SIG-M5 (cell line): ENCODE measurements at places on chromosomes 2 and 18.

- no peak for DNase-seq
These were observed 17.6 kb downstream of the SATB2 start for GRCh38 chr2:199440118-199440517.

DNA sequence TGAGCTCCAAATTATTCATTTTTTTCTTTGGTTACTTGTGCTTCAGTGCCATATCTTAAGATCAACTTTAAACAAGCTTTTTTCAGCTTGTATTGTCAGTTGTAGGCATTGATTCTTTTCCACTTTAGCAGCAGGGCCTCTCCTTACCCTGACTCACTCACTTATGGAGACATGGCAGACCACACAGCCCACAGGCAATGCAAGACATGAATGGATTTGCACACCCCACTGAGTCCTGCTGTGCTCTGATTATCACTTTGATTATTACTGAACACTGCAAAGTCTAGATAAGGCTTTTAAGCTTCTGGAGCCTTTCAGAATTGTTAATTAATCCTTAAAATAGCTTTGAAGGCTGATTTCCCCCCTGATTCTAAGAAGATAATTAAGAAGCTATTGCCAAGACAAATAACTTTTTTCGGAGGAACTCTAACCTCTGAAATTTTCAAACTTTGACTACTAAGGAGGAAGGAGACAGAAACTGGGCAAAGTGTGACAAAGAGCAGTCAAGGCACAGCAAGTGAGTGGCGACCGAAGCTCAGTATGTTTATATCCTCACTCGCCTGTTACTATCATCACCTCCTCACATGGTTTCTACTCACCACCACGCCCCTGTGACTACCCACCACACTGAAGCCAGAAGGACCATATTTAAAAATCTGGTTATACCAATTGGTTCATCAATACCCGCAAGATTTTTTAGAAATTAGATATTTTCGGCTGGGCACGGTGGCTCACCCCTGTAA is 43.3 kb downstream of the CACNB4 start:
- no peak for DNase-seq

- DNase-seq = no peak
These were observed 776.1 kb upstream of the RAB6C start for GRCh38 chr2:129203331-129203730.

- DNase-seq = no peak
These were observed 96.4 kb downstream of the RNF144A start for GRCh38 chr2:7013471-7014160.

DNA sequence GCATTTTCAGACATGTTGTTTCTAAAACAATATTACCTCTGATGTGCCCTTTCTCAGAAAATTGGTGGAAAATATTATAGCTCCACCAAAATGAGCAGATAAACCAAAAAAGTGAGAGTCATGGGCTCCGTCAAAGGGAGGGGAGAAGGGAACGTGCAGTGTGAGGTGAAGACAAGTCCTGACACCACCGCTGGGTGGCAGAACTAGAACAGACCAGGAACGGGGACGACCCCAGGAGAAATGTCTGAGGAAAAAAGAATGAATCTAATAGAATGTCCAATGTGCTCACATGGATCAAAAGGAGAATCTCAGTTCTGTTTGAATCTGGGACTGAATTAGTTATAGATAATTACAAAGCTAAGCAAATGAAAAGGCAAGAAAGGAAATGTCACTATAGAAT is 22.6 kb upstream of the BCL2 start:
- DNase-seq = no peak

- DNase-seq = no peak
These were observed 111.2 kb downstream of the PRPF40A start for GRCh38 chr2:152606081-152606480.

DNA sequence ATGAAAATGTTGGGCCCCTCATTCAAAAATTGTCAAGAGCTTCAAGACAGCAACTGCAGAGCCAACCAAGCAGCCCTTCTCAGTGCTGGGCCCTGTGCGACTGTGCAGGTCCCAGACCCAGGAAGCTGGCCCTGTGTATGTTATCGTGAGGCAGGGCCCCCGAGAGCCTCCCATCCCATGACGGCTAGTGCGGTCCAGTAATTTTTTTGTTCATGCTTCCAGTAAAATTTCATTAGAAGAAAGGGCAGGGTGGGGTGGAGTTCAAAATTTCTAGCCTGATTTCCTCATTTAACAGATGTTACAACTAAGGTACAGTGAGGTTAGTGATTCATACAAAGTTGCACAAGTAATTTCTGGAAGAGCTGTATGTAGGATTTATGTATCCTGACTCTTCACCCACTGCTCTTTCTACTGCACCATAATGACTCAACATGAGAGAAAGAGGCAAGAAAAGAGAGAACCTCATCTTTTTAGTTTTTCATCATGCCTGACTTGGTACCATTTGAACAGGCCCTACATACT is 105.5 kb downstream of the ZEB2 start:
- DNase-seq = peak; percentile 96

DNA sequence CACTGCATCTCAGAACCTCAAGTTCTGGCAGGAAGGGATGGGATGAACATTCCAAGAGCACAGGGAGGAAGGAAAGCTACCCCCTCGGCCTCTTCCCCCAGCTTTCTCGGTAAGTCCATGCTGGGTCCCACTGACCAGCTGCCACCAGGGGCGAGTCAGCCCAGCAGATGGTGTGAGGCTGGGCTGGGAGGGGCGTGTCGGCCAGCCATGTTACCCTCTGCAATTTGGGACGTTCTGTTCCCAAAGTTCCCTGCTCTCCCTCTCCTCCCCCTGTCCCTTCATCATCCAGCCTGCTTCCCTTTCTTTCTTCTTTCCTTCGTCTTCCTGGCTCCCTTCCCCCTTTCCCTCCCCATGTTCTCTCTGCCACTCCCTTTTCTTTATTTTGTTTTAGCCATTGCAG is 74.3 kb upstream of the TNP1 start:
- no peak for DNase-seq

- DNase-seq = no peak
These were observed 78.6 kb downstream of the CALCRL start for GRCh38 chr2:187369471-187369870.

GRCh38 chr2:29238497-29238896 is 123.3 kb downstream of the CLIP4 start:
- DNase-seq = no peak

GRCh38 chr2:237185553-237185925 is 99.8 kb downstream of the COPS8 start:
- no peak for DNase-seq

DNA sequence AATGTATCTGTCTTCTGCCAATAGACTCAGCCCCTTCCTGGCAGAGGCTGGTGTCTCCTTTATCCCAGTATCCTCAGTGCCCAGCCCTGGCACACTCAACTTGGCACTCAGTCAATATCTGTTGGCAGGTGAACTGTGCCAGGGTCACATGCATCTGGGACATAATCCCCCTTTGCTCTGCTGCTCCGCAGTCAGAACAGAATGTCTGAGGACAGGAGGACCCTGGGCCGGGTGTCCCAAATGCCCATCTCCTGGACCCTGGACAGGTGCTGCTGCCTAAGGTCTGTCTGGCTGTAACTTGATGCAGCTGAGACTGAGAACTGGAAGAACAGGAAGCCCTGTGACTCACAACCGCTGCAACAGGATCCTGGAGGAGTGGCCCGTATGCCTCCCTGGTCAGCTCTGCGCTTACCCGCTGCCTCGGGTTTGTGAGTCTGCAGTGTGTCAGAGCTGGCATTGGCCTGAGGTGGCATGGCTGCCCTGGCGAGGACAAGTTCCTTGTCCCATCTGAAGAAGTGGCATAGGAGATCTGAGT is 11.4 kb downstream of the HK2 start:
- DNase-seq = no peak

DNA sequence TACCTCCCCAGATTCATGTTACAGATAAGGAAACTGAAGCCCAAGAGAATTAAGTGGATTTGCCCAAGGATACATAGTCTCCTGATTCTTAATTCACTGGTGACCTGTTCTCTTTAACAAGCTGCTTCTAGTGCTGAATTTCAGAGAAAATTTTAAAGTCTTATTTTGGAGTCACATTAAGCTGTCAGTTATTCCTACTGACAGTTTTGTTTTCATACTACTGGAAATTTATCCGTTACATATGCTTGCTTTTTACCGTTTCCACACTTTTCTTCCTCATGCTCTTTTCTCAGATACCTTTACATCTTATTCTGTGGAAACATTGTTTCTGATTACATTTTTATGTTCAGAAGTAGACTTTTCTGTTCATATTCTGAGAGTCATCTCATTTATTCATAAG is 1.3 kb downstream of the MOB4 start:
- no peak for DNase-seq

GRCh38 chr2:148167241-148167766 is 146.4 kb downstream of the MBD5 start:
- DNase-seq = no peak

DNA sequence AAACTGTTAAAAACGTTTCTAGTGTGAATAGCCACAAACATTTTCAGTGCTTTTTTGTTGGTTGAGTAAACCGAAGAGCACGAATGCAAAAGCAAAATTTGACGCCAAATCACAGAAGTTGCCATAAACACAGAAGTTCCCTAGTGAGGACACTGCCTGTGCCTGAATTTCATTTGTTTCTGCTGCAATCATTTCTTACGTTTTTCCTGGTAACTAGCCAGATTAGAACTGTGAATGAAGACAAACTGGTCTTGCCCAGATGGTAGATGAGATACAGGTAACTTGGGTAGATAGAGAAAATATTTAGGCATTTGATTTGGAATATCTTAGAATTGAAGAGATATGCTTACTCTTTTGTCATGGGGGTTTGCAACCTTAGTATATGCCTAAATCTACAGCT is 9.8 kb upstream of the TBR1 start:
- no peak for DNase-seq

DNA sequence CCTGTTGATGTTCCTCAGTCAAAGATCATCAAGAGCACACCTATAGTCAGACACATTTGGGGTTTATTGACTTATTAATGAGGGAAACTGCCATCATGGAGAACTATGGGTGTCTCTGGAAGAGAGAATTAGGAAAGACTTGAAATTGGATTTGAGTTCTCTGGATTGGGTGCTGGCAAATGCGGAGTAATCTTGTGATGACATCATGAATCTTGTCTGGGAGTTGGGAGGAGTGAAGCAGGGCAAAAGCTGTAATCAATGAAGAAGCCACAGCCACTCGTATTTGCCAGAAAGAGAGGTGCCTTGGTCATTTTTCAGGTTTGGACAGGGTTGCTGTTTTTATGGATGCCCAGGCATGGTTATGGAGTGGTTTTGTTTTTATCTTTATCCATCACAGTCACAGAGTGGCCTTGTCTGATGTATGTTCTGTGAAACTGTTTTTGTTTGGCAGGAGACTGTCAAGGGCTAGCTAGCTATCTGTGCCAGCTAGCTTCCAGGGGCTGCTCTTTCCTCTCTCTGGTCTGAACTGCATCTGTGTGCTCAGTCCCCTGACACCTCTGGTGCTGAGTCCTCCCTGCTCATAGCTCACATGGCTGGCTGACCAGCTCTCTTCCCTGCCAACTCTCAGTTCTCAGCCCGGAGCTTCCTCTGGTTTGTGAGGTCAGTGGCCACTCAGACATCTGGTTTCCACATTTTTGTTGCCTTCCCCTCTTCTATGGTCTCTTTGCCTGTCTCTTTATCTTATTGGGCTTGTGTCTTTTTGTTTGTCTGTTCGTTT is 193.4 kb upstream of the RMP24 start:
- DNase-seq = no peak

GRCh38 chr2:27502142-27502541 is 5.5 kb downstream of the GCKR start:
- DNase-seq = no peak

GRCh38 chr2:9050122-9050809 is 46.8 kb upstream of the MBOAT2 start:
- DNase-seq = no peak

GRCh38 chr2:52918551-52918950 is 849.1 kb upstream of the CHAC2 start:
- DNase-seq = no peak

DNA sequence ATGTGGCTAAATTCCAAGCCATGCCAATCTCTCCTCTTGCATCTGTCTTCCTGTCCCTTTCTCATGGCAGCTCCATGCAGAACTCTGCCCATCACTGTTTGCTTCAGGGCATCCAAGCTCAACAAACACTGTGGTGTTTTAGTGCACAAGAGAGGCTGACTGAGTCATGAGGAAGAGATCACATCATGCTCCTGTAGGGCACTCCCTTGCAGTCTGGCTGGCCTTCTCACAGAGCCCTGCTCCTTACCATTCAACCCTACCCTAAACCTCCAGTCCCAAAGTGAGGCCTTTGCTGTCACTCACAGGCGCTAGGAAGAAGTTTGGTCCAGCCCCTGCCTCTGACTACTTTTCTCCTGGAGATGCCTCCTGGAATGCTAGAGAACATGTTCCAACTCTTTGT is 194.0 kb downstream of the LRATD1 start:
- no peak for DNase-seq

DNA sequence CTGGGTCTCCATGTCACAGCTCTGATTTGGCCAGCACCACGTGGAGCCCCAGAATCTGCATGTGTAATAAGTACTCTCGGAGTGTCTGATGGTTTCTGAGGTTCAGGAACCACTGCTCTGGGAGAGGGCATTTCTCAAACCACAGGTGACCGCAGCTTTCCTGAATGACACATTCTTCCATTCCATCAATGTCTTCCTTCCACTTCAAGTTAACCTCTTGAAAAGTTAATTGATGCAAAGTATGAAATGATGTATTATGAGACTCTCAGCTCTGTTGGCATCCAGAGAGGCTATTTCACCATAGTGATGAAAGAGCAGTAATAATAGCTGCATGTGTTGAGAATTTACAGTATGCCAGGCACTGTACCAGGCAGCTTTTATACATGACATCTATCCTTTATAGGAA is 61.3 kb upstream of the CRIM1 start:
- DNase-seq = no peak

- no peak for DNase-seq
These were observed 253.1 kb downstream of the DYM start for GRCh38 chr18:49207361-49207760.

GRCh38 chr2:218755567-218756404 is 26.2 kb upstream of the CYP27A1 start:
- no peak for DNase-seq

DNA sequence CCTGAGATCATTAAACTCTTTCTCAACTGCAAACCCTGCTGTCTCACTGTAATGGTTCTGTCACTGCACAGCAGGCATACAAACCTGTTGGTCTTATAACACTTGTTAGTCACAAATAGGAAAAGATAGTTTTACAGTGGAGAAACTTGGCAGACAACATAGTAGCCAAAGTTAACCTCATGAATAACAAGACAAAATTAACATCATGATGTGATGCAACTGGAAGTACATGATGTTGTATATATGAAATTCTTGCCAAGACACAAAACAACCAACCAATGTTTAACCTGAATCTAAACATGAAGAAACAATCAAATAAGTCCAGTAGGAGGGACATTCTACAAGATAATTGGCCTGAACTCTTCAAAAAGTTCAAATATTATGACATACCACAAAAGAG is 189.3 kb downstream of the RNF152 start:
- no peak for DNase-seq

- DNase-seq = no peak
These were observed 161.6 kb downstream of the LCLAT1 start for GRCh38 chr2:30608643-30609042.
